ENCODE measurements at places on chromosomes 5 and 9.
A peak's percentile ranks its signal among the peaks of the same experiment; 100 is the strongest.

DNA sequence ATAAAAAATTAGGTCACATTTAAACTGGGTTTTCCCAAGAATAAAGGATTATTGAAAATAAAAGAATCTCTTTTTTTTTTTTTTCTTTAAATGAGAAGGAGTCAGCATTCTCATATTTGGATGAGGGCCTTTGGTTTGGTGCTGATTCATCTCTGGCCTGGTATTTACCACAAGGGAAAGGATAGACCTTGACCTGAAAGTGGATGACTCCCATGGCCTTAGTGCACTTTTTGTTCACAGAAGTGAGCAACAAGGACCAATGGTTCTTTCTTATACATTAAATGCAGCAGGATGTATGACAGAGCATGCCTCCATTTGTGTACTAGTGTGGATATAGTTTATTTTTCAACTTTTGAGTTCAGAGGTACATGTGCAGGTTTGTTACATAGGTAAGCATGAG is 6.9 kb downstream of the YTHDC2 start:
- DNase-seq: no peak

GRCh38 chr5:173946323-173946722 is 42.6 kb upstream of the C5orf47 start:
- DNase-seq: no peak

DNA sequence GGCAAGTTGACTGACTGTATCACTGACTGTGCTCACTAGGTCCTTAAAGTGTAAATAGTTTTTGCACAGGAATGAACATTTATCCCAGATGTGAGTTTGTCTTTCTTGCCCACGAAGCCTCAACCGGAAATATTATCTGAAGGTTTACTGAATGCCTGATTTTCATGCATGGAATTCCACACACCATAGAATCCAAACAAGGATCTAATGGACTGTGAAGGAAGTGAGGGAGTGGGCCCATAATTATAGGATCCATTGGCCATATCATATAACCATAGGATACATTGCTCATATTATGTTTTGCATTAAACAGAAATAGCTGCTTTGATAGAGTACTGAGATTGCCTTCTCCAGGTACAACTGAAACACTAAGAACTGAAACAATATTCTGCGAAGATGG is 1057.2 kb upstream of the EDIL3 start:
- DNase-seq: no peak

- DNase-seq: no peak
These were observed 5.3 kb upstream of the TBC1D9B start for GRCh38 chr5:179912951-179913350.

GRCh38 chr9:95147452-95148207 is 169.9 kb downstream of the FANCC start:
- DNase-seq: no peak

GRCh38 chr9:2876726-2877125 is 32.8 kb upstream of the PUM3 start:
- DNase-seq: no peak

DNA sequence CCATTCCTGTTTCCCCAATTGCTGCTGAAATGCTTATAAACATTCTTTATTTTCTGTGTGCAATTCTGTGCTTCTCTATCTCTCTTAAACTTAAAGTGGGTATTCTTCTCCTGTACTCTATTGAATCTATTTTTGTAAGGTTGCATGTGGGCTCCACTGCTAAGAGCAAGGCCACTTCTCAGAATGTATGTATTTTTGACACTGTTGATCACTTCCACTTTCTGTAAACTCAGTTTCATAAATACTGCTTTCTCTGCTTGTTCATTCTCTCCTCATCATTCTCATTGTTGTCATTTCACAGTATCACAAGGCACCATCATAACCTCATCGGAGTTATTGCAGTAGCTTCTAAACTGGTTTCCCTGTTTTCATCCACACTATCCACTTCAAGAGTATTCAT is 483.0 kb upstream of the CDH18 start:
- no peak for DNase-seq

GRCh38 chr5:135208903-135209721 is 175.1 kb upstream of the PITX1 start:
- DNase-seq: no peak

GRCh38 chr9:33867747-33868439 is 50.9 kb downstream of the UBE2R2 start:
- no peak for DNase-seq

GRCh38 chr5:83848941-83849340 is 128.3 kb upstream of the HAPLN1 start:
- no peak for DNase-seq

- no peak for DNase-seq
These were observed 160.0 kb downstream of the PAPPA start for GRCh38 chr9:116313638-116314037.

GRCh38 chr5:150129813-150130492 is 25.7 kb downstream of the PDGFRB start:
- DNase-seq: no peak

GRCh38 chr9:112553256-112553826 is 66.7 kb downstream of the KIAA1958 start:
- no peak for DNase-seq

- no peak for DNase-seq
These were observed 960 bp downstream of the SECISBP2 start for GRCh38 chr9:89319015-89319905.

DNA sequence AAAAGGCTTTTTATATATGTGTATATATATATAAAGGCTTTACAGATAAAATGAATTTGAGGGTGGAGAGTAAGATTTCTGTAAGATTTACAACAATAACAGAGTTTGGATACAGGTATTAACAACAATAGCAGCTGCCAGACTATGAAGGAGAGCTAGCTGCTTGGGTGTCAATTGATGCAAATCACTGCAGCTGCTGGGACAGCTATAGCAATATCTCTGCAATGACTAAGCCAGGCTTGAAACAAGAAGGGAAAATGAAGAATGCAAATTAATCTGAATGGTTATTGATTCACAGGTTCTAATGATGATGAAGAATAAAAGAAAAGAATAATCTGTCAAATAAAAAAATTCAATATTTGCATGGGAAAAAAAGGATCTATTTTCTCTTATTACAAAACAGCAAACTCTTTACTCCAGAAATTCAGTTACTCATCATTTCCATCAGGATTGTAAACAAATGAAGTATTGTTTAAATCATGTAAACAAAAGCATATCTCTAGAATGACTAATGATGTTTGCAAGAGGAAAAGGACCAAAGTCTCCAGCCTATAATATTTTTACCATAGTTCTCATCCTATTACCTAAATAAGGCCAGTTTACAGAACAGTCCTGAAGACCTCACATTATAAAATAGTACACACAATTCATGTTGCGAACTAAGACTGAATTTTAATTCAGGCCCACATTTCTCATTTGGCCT is 219.0 kb downstream of the HTR1A start:
- DNase-seq: no peak

DNA sequence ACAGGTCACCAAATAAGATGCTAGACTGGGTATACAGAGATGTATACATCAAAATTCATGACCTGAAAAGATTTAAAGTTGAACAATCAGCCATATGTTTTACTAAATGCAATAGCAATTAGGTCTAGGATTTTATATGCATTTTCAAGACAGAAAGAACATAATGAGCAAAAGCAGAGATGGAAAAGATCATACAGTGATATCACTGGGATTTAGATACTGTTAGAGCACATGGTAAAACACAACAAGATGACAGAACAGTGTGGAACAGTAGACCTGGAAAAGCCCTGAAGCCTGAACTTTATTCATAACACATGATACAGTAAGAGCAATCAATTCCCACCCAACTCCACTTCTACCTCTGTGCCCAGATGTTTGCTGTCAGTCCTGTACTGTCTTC is 585.9 kb downstream of the PRR16 start:
- no peak for DNase-seq

- DNase-seq: peak; percentile 21
These were observed 424 bp downstream of the HNRNPA0 start for GRCh38 chr5:137753691-137754187.

GRCh38 chr9:97484134-97484533 is 17.3 kb upstream of the TMOD1 start:
- DNase-seq: no peak

- DNase-seq: no peak
These were observed 379.4 kb downstream of the PRR16 start for GRCh38 chr5:120843390-120843980.

Measured in mesothelial cell of epicardium (in vitro differentiated cells).